ENCODE measurements at places on chromosomes 2 and 18.

- DNase-seq: no peak
Observed at GRCh38 chr2:36492216-36492945, 105.6 kb downstream of the FEZ2 start.

DNA sequence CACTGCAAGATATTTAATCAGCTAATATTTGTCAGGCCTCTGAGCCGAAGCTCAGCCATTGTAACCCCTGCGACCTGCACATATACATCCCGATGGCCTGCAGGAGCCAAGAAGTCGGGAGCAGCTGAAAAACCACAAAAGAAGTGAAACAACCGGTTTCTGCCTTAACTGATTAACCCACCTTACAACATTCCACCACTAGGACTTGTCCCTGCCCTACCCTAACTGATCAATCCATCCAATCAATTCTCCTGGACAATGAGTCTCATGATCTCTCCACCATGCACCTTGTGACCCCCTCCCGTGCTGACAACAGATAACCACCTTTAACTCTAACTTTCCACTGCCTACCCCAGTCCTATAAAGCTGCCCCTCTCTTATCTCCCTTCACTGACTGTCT lies 945.4 kb upstream of the GYPC start:
- DNase-seq: no peak

DNA sequence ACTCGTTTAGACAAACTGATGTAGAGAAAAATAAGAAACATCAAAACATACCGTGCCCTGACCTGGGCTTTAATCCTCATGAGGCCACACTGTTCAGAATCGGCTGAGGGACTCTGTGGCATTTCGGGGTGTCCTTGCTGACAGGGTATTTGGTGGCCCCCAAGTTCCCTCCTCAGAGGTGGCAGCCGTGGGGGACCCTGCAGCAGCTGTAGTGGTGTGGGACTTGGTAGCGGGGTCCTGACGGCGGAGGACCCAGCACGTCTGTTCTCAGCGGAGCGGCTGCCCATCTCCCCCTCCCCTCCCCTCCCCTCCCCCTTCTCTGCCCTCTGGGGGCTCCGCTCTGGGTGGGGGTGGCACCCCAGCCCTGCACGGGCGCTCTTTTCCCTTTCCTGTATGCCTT lies 18.4 kb downstream of the KCNG2 start:
- no peak for DNase-seq

DNA sequence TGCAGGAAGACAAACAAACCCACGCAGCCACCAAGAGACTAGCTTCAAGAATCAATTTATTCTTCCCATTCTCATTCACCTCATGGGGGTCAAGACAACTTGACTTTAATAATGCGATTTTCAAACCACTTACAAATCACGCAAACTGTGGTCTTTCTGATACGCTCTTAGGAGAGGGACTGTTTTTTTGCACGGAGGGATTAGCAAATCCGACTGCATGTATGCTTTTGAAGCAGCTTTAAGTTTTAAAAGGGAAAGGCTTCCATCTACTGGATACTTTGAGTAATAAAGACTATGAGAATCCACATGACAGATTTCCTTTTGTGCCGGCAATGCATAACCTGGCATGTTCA lies 322.9 kb upstream of the KCNJ3 start:
- no peak for DNase-seq

DNA sequence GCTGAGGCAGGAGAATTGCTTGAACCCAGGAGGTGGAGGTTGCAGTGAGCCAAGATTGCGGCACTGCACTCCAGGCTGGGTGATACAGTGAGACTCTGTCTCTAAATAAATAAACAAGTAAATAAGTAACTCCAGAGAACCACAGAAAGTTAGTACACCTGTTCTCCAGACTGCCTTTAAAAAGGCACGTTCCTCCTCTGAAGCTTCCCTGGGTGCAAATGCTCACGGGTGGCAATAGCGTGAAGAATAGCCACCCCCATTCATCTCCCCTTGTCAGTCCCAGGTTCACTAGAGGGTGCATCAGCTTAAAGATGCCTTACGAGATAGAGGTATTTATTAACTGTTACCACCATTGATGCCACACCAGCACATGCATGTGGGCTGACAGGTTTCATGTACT lies 64.3 kb upstream of the RTN4 start:
- no peak for DNase-seq

DNA sequence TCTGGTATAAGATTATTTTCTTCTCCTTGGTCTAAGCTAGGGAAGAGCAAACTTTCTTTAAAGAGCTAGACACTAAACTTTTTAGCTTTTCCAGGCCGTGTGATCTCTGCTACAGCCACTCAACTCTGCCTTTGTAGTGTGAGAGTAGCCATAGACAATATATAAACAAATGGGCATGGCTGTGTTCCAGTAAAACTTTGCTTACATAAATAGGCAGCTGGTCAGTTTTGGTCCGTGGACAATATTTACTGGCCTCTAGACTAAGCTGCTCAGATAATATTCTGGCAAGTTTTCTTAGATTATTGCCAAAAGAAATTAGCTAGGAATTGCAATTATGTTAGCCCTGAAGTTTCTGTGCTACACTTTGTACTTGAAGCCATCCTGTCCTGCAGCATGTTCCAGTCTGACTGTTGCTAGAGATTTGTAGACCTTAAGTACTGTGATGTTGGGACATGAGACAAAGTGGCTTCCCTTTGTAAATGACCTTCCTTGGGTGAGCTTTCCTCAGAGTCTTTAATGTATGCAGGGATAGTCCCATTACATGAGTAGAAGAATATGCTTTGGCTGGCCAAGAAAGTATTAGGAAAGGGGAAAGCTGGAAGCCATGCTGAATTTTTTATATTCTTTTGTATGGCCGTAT lies 126.9 kb downstream of the SOX11 start:
- DNase-seq: no peak

- DNase-seq: no peak
Observed at GRCh38 chr2:217650716-217651360, 352.0 kb downstream of the TNS1 start.

- DNase-seq: no peak
Observed at GRCh38 chr2:31893094-31893493, 117.7 kb downstream of the MEMO1 start.

GRCh38 chr2:159028776-159029175 lies 60.3 kb downstream of the TANC1 start:
- no peak for DNase-seq

- no peak for DNase-seq
Observed at GRCh38 chr2:65421432-65421748, 11.0 kb downstream of the SPRED2 start.

GRCh38 chr18:36942264-36942663 lies 113.3 kb downstream of the KIAA1328 start:
- DNase-seq: no peak

GRCh38 chr2:95240091-95240490 lies 32.8 kb downstream of the ZNF892 start:
- no peak for DNase-seq

DNA sequence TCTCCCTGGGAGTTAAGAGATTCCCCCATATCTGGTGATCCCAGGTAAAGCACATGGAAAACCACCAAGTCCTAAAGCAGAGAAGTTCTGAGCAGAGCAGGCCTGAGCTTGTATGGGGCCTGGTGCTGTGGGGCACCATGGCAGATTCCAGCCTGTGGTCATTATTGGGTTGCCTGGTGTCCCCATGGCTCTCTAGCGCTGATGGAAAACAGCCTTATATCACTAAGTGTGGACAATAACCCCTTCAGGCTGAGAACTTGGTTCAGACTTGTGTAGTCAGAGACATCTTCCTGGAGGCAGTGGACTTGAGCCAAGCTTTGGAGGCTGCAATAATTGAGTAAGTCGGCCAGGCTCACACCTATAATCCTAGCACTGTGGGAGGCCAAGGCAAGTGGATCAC lies 96.8 kb downstream of the MCFD2 start:
- no peak for DNase-seq

DNA sequence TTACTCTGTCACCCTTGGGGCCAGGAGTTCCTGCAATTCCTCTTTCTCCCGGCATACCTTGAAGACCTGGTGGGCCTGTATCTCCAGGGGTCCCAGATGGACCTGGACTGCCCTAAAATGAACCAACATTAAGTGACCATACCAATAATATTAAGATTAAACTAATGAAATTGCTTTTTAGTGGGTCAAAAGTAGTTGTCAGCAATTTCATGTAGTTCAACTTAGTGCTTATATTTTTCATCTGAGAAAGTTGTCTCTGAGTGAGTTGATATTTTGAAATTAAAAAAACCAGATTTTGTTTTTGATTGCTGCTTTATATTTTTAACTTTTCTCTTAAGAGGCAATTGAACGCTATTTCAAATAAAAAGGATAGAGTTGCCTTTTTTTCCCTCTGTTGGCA lies 83.1 kb downstream of the COL3A1 start:
- no peak for DNase-seq

DNA sequence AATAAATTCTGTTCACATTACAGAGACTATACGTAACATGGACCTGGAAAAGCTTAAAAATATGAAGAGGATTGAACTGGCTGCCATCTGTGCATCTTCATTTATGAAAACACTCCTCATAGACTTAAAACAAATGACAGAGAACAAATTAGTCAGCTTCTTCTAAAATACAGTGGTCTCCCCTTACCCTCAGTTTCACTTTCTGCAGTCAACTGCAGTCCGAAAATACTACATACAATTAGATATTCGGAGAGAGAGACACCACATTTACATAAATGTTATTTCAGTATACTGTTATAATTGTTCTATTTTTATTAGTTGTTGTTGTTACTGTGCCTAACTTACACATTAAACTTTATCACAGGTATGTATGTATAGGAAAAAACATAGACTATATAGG lies 6.5 kb downstream of the RNF103 start:
- DNase-seq: no peak

- DNase-seq: no peak
Observed at GRCh38 chr2:98528349-98528748, 80.0 kb downstream of the COA5 start.

DNA sequence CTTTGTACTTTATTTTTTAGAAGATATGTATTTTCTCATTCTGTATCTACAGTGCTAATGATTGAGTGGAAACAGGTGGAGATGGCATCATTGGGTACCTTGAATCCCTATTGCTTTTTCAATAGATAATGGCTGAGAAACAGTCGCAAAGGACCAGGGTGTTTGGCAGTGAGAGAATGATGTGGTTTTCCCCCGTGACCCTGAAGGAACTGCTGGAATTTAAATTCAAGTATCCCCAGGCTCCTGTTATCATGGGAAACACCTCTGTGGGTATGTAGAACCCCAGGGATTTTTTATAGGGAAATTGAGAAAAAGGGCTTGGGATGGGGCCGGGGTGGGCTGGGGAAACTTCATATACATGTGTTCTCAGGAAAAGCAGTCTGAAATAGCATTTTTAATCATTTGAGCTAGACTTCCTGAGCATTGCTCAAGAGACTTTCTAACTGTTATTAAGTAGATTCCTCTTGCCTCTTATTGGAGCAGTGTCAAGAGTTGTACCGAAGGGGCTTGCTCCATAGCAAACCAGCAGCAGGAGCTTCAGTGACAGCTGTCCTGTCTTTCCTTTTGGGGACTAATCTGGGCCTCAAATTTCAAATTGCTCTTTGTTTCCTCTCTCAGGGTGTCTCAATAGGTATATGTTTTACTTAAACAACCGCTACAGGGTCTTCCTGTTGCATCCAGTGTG lies 18.9 kb downstream of the AOX1 start:
- DNase-seq: no peak

DNA sequence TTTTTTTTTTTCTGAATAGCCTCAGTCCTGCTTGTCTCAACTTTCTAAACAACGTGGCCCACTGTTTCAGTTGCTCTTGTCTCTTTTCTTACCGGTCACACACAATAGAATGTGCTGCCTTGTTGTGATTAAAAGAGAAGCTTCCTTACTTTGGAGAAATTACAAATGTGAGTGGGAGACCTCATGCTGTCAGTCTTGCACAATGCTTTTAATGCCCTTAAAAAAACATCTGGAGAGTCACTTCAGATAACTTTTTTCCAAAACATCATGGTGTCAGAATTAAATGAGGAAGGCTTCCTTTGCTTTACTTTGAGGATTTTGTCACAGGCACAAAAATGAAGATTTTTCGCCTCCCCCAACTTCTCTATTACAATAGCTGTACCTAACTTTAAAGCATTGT lies 37.7 kb downstream of the LHCGR start:
- DNase-seq: no peak

DNA sequence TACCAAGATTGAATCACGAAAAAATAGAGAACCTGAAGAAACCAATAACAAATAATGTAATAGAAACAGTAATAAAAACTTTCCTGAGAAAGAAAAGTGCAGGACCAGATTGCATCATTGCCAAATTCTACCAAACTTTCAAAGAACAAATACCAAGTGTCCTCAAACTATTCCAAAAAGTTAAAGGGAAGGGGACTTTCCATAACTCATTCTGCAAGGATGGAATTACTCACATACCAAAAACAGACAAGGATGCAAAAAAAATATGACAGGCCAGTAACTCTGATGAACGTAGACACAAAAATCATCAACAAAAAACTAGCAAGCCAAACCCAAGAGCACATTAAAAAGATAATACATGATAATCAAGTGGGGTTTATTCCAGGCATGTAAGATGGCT lies 172.3 kb upstream of the SLC35G4 start:
- DNase-seq: no peak

DNA sequence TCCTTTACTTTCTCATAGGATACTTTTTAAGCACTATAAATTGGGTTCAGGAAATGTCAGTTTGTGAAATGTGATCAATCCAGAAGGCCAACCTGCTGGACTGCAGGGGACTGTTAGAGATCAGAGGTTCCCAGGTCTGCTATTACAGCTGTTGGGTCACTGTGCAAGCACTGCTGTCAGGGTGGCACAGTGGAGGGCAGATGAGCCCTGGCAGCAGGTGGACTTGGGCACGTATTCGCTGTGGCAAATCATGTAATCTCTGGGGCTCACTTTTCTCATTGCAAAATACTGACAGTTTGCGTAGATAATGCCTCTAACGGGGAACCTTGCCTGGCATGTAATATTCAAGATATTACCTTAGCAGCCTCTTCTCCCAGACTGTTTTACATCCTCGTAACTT lies 18.1 kb downstream of the RAB31 start:
- no peak for DNase-seq

DNA sequence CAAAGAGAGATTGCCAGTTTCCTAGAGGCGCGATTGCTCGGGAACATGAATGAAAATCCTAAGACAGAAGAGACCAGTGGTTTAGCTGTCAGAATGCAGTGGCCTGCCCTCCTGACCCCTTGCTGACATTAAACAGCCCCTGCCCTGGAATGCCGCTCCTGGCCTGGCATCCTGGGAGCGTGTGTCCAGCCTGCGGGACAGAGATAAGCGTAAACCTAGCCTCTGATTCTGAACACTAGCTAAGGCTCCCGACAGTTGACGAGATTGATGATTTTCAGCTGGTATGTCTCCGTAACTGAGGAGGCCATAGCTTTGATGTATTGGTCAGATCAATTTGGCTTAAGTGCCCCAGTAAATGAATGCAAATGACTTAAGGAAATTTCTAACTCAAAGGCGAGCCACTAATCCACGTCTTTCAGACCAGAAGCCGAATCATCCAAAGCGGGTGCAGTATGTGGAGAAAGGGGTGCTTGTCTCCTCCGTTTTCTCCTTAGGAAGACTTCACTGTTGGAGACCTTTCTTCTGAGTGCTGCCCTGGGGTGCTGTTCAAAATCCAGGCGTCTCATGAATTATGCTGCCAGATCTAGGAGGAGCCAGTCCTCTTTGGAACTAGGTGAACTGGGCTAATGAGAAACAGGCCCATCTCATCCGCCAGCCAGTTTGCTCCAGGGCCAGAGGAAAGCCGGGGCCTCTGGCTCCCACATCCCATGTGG lies 142.5 kb upstream of the L3MBTL4 start:
- DNase-seq: no peak

GRCh38 chr18:43060020-43060419 lies 55.5 kb downstream of the RIT2 start:
- no peak for DNase-seq

GRCh38 chr2:13332060-13332459 lies 615.3 kb downstream of the TRIB2 start:
- no peak for DNase-seq

GRCh38 chr18:72419914-72420313 lies 124.2 kb downstream of the CBLN2 start:
- no peak for DNase-seq
